Activated CD4-positive, alpha-beta T cell treated with anti-CD3 and anti-CD28 coated beads, Interleukin-2, amount 10 ng/mL, durations not matched to agents 7 days and 5 days (primary cell): ENCODE measurements at places on chromosomes 3 and 15.

DNA sequence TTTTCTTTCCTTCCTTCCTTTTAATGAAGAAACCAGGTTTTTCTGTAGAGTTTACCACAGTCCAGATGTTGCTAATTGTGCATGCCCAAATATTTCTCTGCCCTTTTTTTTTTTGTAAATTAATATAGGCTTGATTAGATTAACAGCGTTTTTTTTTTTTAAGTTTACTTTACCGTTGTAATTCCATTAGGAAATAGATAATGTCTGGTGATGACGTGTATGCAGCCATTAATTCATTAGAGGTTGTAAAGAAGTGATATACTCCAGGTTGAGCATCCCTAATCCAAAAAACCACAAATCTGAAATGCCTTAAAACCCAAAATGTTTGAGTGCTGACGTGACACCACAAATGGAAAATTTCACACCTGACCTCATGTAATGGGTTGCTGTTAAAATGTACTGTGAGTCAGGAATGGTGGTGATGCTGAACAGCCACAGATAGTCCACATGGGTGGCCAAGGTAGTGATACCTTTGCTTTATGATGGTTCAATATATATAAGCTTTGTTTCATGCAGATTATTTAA is 43.2 kb downstream of the KNL1 start:
- DNase-seq, result no peak

- no peak for DNase-seq
Measured at GRCh38 chr3:159200176-159200575, 398.3 kb downstream of the MFSD1 start.

DNA sequence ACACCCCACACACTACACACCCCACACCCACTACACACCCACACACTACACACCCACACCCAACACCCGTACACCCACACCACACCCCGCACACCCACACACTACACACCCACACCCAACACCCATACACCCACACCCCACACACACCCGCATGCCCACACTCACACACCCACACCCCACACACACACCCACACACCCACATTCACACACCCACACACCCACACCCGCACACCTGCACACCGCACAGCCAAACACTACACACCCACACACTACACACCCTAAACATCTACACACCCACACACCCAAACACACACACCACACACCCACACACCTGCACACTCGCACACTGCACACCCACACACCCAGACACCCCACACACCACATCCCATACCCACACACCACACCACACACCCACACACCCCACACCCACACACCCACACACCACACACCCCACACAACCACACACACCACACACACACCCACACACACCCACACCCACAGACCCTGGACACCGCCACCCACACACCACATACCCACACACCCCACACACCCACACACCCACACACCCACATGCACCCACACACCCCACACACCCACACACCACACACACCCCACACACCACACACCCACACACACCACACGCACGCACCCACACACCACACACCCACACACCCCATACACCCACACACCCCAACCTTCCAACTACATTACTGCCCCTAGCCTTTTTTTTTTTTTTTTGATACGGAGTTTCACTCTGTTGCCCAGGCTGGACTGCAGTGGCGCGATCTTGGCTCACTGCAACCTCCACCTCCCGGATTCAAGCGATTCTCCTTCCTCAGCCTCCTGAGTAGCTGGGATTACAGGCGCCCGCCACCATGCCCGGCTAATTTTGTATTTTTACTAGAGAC is 16.9 kb downstream of the CEP19 start:
- no peak for DNase-seq

DNA sequence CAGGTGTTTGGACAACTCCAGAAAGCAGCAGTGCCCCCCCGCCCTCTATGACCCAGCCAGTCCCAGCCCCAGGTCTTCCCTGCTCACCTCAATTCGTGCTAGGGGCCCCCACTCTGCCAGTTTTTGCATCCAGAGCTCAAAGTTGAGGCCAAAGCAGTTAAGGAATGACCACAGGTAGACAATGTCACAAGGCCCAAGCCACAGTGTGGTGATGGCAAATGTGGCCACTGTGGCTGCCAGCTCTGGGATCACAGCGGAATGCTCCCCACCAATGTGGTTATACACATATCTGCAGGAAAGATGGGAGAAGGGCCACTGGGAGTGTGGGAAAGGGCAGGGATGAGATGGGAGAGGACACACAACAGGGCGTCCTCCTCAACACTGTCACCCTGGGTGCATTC is 8.2 kb downstream of the KLHL40 start:
- no peak for DNase-seq

DNA sequence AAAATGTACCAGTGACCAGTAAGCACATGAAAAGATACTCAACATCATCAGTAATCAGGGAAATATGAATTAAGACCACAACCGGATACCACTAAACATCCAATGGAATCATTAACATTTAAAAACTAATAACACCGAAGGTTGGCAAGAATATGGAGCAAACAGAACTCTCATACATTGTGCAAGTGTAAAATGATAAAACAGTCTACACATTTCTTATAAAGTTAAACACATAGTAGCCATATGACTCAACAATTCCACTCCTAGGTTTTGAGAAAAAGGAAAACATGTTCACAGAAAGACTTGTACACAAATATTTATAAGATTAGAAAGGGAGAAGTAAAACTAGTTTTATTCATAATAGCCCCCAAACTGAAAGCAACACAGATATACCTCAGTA is 60.3 kb upstream of the SLCO2A1 start:
- DNase-seq, result no peak

- no peak for DNase-seq
Measured at GRCh38 chr15:90585863-90586262, 56.1 kb downstream of the CRTC3 start.

DNA sequence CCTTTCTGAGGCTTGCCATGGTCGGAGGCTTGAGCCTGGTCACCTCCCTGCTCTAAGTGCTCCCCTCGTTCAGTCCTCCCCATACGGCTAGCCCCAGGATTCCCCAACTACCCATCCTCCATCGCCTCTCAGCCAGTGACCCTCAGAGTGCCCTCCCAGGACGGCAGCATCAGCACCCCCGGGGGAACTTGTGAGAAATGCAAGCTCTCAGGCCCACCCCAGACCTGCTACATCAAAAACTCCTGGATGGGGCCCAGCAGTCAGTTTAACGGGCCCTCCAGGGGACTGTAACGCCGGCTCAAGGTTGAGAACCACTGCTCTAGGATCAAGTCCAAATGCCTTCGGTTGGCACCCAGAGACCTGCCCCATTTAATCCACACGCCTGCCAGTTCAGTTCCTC is 6.9 kb downstream of the ADAMTS17 start:
- no peak for DNase-seq

- no peak for DNase-seq
Measured at GRCh38 chr3:69005791-69006482, 7.5 kb downstream of the EOGT start.

DNA sequence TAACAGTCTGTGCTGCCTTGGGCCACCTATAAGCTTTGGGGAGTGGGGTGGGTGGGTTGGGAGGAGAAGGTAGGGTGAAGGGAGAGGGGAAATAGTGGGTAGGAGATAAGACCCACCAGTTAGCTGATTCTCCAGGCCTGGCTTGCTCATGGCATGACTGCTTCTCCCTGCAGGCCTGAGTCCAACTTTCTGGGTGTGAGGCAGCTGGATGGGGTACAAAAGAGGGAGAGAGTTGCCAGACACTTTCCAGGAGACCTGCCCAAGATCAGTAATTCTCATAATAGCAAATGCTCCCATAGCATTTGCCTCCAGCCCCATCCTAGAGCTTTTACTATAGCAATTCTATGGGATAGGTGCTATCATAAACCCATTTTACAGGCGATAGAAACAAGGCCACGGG is 7.7 kb downstream of the CGNL1 start:
- no peak for DNase-seq

DNA sequence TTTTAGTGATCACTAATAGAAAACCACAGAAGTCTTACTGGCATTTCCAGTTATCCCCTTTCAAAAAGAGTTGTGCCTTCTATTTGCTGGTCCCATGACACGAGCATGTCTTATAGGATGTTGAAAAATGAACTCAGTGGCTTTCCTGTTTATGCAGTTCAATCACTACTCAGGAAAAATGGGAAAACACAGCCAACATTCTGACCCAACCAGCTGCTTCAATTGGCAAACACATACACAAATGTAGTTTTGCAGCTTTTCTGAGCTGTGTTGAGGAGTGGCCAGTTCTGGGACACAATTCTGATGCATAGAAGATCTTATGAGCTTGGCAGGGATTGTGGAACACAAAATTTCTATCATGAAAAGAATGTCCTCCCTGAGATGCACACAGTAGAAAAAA is 40.3 kb downstream of the FSTL1 start:
- DNase-seq, result no peak

GRCh38 chr3:46280105-46280797 is 38.0 kb downstream of the CCR3 start:
- peak; percentile 73 for DNase-seq

DNA sequence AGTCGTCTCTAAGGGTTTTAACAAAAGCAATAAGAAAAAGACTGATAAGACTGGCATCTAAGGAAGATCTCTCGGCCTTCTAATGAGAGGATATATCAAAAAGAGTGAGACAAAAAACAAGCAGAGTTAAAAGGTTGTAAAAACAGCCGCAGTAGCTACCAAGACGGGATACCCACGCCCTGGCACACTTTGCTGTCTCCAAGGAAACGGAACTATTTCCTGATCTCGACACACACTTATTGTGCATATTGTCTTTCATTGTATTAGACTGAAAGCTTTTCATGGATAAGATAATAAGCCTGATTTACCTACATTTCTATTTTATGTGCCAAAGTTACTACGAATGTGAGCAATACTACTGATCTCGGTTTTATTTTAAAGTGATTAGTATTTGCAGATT is 161.5 kb upstream of the MCTP2 start:
- DNase-seq, result no peak

GRCh38 chr3:13880811-13881156 is 913 bp upstream of the WNT7A start:
- no peak for DNase-seq

GRCh38 chr3:12473511-12473910 is 10.8 kb upstream of the TSEN2 start:
- no peak for DNase-seq

DNA sequence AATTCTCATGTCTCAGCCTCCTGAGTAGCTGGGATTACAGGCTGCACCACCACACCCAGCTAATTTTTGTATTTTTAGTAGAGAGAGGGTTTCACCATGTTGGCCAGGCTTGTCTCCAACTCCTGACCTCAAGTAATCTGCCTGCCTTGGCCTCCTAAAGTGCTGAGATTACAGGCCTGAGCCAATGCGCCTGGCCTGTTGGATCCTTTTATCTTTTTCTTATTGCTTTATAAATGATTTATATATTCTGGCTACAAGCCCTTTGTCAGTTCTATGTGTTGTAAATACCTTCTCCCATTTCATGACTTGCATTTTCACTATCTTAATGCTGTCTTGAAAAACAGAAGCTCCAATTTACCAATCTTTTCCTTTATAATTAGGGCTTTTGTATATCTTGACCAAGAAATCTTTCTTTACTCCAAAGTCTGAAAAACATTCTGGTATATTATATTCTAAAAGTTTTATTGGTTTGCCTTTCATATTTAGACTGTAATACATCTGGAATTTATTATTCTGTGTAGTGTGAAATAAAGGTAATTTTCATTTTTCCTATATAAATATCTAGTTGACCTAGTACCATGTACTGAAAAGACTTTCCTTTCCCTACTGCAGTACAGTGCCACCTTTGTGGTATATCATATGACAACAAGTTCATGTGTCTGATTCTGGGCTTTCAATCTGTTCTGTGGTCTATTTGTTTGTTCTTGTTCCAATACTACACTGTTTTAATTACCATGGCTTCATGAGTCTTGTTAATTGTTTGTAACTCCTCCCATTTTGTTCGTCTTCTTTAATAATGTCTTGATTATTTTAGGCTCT is 52.9 kb upstream of the RNU6-1 start:
- DNase-seq, result no peak

GRCh38 chr15:73021139-73021621 is 31.1 kb upstream of the NEO1 start:
- DNase-seq, result no peak

DNA sequence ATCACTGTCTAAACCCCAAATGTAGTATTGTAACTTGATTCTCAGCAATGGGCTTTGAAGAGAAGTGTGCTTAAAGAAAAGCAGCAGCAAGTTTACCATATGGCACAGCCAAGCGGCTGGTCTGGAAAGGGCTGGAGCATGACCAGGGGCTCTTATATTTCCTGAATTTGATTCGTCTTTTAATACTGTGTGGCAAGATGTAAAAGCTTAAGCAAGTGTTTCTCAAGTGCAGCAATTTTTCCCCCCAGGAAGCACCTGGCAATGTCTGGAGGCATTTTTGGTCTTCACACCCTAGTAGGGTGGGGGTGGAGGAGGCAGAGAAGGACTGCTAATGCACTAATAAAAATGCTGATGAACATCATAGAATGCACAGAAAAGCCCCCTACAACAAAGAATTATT is 397.9 kb downstream of the NTRK3 start:
- DNase-seq, result no peak

DNA sequence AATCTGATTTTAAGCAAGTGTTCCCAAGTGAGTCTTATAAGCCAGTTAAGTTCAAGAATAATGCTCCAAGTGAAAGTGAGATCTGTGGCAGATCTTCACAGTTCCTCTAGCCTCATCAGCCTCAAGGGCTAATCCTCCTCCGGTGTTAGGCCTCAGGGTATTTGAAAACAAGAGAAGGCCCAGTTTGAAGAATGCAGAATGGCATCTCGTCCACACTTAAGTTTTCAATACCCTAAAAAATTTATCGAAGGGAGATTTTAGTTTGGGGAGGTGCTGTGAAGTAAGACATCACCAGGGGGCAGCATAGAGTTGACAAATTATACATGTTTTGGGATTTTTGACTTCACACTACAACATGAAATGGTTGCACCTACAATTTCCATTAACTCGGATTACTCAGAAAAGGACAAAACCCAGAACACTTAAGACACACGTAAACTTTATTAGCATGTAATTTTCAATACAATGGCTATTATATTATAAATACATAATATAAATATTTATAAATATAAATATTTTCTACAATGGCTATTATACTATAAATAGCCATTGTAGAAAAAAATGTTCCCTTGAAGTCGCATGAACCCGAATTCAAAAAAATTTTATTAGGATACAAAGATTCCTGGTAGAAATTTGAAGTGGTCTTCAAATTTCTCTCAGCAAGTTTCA is 2.3 kb upstream of the TMEM266 start:
- peak; percentile 59 for DNase-seq

DNA sequence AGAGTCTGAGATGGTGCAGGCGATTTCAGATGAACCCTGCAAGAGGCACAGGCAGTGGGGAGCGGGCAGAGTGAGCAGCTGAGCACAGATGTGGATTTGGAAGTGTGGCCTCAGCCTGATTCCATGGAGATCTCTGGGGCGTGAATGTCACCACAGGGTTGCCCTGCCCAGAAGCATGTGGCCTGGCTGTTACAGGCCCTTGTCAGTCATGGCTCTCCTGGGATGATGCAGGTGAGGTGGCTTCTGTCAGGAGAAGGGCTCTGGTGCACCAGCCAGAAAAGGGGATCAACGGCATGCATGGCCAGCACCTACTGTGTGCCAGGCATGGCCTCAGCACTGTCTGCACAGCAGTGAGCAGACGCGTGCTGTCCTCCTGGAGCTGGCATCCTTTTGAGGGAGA is 11.9 kb downstream of the HDAC11 start:
- no peak for DNase-seq

GRCh38 chr15:60386615-60387014 is 11.2 kb downstream of the ANXA2 start:
- DNase-seq, result no peak
